ENCODE measurements at places on chromosomes 6 and 20.
A peak's percentile ranks its signal among the peaks of the same experiment; 100 is the strongest.

GRCh38 chr6:77561768-77562314 is 91.0 kb upstream of the MEI4 start:
- peak; percentile 18 for DNase-seq

DNA sequence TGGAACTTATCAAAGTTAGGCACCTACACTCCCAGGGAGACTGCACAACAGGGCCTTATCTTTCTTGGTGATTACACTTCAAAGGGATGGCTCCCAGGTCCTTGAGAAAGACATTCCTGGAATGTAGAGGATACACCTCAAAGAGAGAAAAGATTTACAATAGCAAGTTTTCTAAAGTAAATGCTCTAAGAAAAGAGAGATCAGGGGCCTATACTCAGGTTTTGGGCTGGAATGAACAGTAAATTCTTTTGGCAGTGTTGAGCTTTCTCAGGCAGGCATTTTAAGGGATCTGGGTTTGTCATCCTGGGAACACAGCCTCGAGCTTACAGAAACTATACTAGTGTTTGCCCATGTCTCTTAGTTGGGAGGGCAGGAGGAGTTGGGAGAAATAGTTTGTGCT is 31.7 kb upstream of the ME1 start:
- no peak for DNase-seq

GRCh38 chr6:103002282-103002681 is 1608.8 kb downstream of the GRIK2 start:
- DNase-seq, result no peak

GRCh38 chr20:43662943-43663655 is 3.8 kb upstream of the MYBL2 start:
- DNase-seq, result no peak

- DNase-seq, result no peak
Measured at GRCh38 chr20:6665161-6665560, 102.3 kb upstream of the BMP2 start.

DNA sequence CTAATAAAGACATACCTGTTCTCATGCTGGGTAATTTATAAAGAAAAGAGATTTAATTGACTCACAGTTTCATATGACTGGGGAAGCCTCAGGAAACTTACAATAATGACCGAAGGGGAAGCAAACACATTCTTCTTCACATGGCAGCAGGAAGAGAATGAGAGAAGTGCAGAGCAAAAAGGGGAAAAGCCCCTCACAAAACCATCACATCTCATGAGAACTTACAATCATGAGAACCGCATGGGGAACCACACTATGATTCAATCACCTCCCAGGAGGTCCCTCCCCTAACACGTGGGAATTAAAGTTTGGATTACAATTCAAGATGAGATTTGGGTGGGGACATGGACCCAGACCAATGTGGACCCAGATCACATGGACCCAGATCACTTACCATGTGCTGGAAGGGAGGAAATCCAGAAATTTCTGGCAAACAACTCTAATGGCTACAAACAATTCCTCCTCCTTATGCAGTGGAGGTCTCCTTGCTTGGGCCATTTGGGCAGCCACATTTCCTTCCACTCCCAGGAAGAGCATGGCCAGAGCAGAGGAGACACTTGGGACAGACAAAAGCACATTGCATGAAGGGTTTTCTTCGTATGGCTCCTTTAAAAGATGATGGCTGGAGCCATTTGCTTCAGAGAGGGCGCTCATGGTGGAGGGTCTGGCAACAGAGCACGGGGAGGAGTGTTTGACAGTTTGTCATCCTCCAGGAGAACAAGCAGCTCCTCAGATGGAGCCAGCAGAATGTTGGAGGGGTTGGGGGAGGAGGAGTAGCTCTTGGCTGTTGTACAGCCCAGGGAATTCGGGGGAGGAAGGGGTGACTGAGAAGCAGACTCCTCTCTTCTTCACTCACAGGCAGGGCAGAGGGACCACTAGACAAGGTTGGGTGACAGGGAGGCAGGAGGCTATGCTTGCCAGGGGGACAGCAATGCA is 30.4 kb downstream of the SERPINB9 start:
- DNase-seq, result no peak

GRCh38 chr6:104606361-104606760 is 253.4 kb downstream of the HACE1 start:
- DNase-seq, result peak; percentile 67

- peak; percentile 29 for DNase-seq
Measured at GRCh38 chr6:62323818-62324431, 37.9 kb upstream of the KHDRBS2 start.

DNA sequence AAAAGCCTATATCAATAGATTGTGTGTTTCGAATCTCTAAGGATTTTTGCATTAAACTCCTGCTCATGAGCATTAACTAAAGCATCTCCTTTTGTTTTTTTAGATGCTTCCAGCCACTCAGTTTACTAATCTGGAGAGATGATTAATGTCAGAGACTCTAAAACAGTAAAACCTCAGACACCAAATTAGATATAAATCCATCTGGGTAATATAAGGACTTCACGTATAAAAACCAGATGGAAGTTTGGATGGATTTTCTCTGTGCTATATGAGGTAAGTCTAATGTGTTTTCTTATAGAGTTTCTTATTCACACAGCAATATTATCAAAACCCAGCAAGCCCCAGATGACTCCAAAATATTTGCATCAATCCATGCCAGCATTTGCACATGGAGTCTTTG is 137.2 kb downstream of the SYNE1 start:
- no peak for DNase-seq

- no peak for DNase-seq
Measured at GRCh38 chr6:73471686-73472290, 10.3 kb downstream of the MTO1 start.

DNA sequence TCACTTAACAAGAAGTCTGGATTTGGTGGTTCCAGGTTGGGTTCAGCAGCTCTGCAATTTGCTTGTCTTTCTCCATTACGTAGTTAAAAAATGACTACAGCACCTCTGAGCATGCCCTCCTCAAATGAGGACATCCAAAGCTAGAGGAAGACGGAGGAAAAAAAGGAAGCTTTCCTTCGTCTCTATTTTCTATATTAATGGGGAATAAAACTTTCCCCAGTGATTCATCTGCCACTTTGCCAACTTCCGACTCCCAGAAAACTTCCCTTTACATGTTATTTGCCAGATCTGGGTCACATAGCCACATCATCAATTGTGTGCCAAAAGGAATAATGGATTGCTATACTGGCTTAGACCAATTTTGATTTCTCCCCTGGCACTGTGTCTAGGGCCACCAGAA is 69.5 kb downstream of the ZFAND3 start:
- no peak for DNase-seq

DNA sequence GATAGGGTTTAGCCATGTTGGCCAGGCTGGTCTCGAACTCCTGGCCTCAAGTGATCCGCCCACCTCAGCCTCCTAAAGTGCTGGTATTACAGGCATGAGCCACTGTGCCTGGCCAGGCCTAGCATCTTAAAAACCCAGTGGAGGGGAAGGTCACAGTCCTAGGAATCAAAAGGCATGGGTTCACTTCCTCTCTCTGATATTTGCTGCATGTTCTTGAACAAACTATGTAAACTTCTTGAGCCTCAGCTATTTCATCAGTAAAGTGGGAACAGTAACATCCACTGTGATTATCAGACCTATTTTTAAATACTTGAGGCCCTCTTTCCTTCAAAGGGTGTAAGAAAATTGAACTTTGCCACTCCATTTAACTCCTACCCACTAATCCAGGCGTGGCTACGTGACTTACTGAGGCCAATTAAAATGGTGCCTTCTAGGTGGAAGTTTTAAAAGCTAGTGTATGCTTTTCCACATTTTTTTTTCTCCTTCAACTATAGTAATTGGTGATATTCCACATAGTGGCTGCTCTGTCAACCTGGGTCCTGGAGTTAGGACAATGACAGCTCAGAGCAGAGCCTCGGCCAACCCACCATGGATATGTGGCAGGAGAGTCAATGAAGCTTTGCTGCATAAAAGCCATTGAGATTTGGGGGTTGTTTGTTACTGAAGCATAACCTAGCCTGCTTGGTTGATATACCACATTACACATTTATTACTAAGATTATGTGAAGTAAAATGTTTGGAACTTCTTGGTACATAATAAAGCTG is 32.2 kb upstream of the IER3 start:
- no peak for DNase-seq

- no peak for DNase-seq
Measured at GRCh38 chr6:167589615-167589940, 237.1 kb upstream of the AFDN start.

- DNase-seq, result no peak
Measured at GRCh38 chr6:126664271-126664670, 324.4 kb downstream of the CENPW start.

- DNase-seq, result no peak
Measured at GRCh38 chr6:21334651-21335050, 258.9 kb upstream of the SOX4 start.

- DNase-seq, result no peak
Measured at GRCh38 chr20:19992996-19993908, 23.9 kb upstream of the NAA20 start.

DNA sequence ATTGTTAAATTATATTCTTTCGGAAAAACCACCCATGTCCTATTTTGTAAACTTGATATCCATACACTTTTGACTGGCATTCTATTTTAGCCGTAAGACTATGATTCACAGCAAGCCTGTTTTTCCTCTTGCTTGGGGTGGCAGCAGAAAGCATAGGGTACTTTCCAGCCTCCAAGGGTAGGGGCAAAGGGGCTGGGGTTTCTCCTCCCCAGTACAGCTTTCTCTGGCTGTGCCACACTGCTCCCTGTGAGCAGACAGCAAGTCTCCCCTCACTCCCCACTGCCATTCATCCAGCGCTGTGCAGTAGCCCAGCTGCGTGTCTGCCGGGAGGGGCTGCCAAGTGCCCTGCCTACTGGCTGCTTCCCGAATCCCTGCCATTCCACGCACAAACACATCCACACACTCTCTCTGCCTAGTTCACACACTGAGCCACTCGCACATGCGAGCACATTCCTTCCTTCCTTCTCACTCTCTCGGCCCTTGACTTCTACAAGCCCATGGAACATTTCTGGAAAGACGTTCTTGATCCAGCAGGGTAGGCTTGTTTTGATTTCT is 2.1 kb upstream of the ESR1 start:
- DNase-seq, result no peak

GRCh38 chr6:29834564-29835436 is 7.2 kb downstream of the HLA-G start:
- DNase-seq, result peak; percentile 27

DNA sequence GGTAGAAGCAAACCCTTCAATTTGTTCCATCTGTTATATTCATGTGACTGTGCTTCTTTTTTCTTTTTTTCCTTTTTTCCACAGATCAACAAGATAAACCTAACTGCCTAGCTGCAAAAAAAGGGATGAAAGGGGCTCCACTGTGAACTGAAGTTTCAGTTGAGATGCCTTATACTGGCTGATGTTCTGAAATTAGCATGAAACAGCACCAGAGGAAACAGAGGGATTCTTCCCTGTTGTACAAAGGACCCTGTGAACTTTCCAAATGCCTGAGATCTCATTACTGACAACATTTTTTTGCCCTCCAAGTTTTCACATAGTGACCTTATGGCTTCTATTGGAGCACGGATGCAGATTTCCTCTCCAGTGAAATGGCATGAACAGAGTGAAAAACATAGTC is 302.7 kb upstream of the TFAP2D start:
- no peak for DNase-seq

- no peak for DNase-seq
Measured at GRCh38 chr6:75968143-75968542, 104.3 kb downstream of the IMPG1 start.

GRCh38 chr6:25835442-25836283 is 3.8 kb upstream of the SLC17A1 start:
- no peak for DNase-seq

DNA sequence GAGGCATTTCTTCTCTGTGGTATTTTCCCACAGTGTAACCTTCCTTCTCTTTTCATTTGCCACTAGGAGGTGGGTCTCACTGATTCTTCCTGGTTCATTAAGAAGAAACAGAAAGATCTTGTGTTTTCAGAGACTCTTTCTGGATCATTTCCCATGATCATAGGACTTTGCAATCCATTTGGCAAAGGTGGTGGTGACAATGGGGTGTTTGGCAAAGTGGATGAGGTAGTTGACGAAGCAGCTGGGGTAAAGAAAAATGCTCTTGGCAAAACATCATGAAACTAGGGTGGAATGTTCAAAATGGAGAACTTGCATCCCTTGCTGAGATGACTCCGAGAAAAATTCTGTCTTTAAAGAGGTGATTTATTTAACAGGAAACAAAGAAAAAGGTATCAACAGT is 50.6 kb downstream of the TRAF3IP2 start:
- DNase-seq, result no peak

DNA sequence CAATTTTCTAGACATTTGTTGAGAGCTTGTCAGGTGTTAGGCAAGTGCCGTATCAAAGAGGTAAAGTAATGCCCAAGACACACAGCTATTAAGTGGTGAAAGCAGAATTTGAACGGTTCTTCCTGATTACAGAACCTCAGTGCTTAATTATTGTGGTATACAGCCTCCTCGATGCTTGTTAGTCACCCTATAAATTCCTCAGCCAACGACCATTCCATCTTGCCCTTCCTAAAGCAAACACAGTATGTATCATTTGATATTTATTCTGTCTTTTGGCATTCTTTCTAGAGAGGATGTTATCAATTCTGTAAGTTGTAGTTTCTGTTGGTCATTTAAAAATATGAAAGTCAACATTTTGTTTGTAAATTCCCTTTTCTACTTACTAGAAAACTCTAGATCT is 297.8 kb upstream of the BMP2 start:
- no peak for DNase-seq

GRCh38 chr20:62219992-62220665 is at the start of gene HRH3:
TSS of gene HRH3 (minus strand) at chr20:62220278. CDS start at chr20:62219970, 308 bp downstream.
- DNase-seq, result peak; percentile 73

- no peak for DNase-seq
Measured at GRCh38 chr20:1636621-1637020, 16.8 kb upstream of the SIRPB1 start.

- no peak for DNase-seq
Measured at GRCh38 chr20:46273717-46274116, 34.6 kb downstream of the CDH22 start.

DNA sequence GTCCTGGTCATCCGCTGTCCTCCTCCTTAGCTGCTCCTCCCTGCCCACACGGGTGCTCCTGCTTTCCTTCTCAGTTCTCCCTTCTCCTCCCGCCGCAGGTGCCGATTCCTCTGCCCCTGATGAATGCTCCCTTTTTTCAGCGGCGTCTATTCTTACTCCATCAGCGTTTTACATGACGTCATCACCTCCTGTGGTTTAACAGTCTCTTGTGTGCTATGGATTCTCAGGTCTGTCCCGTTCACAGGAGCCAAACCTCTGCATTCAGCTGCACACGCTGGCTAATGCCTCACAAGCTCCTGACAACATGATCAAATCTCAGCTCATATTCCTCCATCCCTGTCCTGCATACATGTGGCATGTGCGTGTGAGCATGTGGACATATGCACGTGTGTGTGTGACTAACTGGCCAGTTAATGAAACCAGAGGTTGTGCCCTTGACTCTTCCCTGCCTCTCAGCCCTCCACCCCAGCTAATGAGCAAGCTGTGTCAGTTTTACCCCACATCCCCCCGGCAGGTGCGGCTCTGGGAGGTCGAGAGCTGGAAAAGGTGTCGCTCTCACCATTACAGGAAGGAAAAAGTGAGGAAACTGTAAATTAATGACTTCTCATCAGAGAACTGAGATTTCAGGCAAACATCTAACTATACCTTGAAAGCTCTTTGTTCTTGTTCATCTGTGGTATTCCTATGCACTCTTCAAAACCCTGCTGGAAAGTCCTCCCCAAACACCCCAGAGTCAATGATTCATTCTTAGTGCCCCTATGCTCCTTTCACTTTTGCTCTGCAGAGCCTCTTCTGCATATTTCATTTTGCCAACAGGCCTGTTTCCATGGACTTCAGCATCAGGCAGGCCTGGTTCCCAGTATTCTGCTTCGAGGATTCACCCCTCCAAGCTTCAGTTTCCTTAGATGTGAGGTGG is 163.1 kb downstream of the TTLL2 start:
- no peak for DNase-seq

- DNase-seq, result no peak
Measured at GRCh38 chr6:82017773-82018172, 229.8 kb downstream of the IBTK start.

Data from NCI-H1417 (cell line).